Spinal cord (tissue), 10 donors: ENCODE measurements at places on chromosomes 2 and 18. TPM values are rescaled to one million over a fixed set of nuclear protein-coding genes. Genes with fewer than 3 reads are reported as not detected.

DNA sequence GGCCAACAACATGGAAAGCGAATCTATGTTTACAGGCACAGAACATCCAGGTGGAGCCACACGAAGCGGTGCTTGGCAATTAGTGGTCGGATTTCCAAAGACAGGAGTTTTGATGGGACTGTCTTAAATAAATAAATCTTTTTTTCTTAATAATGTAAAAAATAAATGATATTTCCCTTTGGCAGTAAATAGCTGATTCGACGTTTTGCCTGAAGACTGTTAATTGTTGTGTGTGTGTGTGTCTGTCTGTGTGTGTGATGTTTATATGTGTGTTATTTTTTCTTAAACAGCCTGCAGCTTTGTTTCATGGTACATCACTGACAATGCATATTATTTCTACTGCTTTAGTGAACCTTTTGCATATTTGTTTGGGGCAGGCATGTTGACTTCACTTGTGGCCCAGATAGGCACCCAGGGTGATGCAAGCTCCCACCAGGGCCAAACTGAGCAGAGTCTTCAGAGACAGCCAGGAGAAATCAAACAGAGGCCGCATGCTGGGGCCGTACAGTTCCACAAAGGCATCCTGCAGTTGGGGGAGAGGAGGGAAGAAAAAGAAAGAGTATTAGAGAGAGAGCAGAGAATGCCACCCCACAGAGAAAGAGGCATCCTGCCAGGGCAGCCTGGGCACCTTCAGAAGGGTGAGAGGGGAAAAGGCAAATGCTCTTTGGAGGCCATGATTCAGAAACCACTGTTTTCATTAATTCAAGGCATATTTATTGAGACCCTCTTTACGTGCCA lies 191.2 kb downstream of the BCL2 start:
- DNase-seq, result no peak

DNA sequence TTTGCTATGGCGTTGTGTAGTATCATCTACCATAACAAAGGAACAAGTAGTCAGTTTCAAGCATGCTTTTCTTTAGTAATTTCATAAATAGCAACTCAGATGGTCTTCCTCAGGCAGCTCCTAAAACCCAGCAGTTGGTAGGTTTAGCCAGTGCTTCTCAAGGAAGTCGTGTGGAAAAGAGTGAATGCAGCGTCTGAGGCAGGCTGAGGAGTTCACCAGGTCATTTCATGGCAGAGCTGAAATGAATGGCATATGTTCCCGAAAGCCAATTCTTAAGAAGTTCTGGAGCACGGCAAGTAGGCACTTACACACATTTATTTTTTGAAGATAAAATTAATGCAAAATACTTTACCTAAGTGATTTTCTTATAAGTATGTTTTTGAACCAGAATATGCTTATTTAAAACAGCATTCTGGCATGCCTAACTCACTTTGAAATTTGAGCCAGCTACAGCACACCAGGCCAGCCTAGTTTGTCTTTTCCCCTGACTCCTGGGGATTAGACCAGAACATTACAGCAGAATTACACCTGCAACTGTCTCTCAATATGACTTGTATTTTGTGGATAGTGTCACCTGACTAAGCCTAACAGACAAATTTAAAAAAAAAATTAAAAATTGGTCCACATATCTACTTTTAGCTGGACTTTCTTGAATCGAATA lies 62.2 kb downstream of the OSBPL6 start:
- no peak for DNase-seq

RSAD2 gene
- total RNA-seq, result 6.9 TPM

TMEM214 gene
- total RNA-seq, result 18.2 TPM

MCFD2 gene
- 82.8 TPM for total RNA-seq
